ENCODE measurements at places on chromosomes 5 and 9.

- DNase-seq, result peak; percentile 57
These were observed 7.0 kb upstream of the GADD45G start for GRCh38 chr9:89597711-89598362.

GRCh38 chr9:8907868-8908267 lies 1108.3 kb upstream of the DMAC1 start:
- DNase-seq, result no peak

DNA sequence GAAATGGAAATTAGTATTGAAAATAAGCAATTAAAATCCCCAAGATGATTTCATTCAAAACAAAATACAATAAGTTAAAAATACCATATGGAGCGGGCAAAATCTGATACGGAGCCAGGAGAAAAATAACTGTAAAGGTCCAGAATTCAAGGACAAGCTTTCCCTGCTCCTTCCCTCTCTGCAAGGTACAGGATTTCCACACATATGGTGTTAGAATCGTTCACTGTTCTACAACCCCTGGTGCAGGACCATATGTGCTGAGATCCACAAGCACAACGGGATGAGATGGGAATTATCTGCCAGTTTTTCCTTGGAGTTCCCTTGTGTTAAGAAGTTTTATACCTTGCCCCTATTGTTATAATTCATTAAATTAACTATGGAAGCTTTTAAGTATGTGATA lies 94.7 kb upstream of the DMAC1 start:
- DNase-seq, result no peak

- DNase-seq, result no peak
These were observed 32.4 kb upstream of the C9orf57 start for GRCh38 chr9:72092820-72093219.

- no peak for DNase-seq
These were observed 147.1 kb downstream of the ENTREP1 start for GRCh38 chr9:69472101-69472620.

DNA sequence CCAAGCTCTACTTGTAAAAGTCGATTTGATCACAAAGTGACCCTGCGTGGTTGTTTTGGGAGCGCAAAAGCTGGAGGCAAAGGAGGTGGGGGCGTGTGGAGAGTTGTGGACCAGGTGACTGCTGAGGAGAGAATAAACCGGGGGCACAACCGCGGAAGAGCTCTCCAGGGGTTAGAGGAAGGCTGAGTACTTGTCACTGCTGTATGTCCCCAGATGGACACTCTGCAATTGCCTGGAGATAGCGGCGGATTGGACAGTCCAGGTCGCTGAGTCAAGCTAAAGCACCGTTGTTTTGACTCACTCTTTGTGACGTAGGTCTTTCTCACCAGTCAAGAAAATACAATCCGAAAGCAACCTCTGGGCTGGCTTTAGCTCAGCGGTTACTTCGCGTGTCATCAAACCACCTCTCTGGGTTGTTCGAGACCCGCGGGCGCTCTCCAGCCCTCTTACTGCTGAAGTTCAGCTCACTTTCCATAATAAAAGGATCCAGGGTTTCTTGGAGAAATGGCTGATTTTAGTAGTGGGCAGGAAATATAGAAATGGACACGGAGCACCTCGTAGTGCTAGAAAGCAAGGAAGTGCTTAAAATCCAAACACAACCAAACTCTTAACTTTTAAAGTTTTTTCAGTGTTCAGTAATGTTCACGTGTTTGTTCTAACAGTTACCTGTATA lies 25.7 kb downstream of the ZMAT2 start:
- peak; percentile 58 for DNase-seq

DNA sequence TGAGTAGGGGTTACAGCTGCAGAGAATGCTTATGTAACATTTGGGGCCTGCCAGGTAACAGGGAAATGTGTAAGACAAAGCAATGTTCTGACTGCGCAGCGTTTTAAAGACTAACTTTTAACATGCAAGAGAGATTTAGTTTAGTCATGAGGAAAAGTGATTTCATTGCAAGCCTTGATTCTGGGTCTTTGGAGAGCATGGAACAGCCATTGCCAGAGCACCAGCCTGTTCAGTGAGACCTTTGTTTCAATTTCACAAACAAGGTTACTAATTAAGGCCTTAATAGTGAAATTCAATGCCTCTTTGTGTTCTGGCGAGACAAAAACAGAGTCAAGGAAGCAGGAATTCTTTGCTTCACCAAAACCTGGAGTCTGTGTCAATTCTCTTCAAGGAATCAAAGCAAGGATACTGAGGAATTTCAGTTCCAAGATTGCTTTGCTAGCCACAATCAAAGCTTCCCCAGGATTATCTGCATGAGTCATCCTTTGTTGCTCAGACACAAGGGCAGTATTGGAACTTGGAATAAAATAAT lies 14.4 kb downstream of the CKMT2 start:
- DNase-seq, result no peak

DNA sequence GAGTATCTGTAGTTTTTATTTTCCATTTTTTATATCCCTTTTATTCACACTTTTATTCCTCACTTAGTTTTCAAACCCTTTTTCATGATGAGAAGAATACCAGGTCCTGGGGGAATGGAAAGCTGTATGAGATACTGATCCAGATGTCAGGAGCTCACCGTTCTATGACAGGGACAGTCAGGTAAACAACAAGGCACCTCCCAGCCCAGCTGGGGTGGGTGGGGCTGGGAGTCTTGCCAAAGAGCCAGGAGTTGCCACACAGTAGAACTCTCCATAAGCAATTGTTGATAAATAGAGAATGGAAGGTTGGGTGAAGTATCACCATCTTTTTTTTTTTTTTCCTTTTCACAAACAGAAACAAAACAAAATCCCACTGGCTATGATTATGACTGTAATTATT lies 225.8 kb downstream of the NSG2 start:
- DNase-seq, result no peak

DNA sequence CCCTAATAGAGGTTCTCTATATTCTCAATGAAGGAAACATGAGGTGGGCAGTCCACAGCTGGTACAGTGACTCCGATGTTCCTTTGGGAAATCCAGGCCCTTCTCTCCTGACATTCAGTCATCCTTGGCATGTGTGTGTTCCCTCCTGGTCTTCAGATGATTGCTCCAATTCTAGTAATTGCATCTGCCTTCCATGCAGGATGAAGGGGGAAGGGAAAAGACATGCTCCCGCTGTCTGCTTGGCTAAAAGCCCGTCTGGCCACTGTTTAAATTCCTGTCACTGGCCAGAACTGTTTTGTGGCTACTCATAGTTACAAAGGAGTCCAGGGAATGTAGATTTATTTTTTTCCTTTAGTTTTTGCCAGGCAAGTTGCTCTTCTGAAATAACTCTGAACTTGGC lies 65.0 kb downstream of the MAST4 start:
- DNase-seq, result no peak

DNA sequence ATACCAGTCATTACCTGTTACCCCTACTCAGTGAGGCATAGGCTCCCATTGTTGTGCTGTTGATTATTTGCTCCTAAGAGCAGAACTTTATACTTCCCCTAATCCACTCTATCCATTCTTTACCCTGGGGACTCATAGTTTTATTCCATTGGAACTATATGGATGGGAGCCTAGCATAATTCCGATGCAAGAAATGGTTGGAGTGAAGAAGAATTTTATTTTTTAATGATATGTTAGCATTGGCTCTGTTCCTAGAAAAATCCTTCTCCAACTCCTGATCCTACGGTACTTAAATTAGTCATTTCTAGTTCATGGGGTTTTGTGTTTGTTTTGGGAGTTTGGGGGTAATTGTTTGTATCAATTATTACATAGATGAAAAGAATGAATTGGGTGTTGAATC lies 191.5 kb downstream of the GOLPH3 start:
- no peak for DNase-seq

DNA sequence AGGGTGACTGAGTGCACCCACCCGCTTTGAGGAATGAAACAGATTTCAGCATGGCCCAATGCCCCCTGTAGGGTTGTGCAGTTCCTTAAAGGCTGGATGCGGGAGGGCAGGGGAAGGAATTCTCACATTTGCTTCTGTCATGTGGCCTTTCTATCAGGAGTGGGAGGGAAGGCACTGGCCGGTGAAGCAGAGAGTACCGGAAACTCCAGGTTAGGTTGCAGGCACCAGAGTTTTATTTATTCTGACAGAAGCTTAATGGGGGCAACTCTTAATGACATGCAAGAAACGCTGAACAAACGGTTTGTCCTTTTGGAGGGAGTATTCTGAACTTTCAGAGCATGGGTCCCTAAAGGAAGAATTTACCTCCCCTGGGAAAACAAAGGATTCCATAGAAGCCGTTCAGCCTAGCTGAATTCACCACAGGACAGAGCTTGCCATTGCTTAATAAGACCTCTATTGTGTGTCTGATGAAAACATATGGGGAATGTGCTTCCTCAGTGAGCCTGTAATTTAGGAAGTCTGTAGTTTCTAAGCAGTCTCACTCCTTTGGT lies 44.1 kb upstream of the EQTN start:
- no peak for DNase-seq

- DNase-seq, result no peak
These were observed 6.0 kb downstream of the NR3C1 start for GRCh38 chr5:143397302-143398052.

DNA sequence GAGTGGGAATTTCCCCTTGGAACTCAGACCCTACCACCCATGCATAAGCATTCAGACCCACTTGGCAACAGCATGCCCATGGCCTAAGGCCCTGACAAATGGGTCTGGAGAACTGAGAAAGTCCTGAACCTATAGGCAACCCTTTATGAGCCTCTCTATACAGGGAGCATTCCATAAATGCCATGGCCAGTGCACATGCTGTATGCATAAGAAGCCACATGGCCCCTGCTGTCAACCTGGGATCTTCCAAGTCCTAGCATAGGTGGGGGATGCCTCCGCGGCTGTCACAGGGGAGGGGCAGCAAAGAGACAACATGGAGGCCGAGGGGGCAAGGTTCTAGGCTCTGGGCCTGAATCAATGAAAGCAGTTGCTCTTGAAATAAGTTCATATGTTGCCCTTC lies 8.2 kb upstream of the NIPAL4 start:
- no peak for DNase-seq

Data from GM10248 (cell line).